ENCODE measurements at places on chromosomes 12 and 14. TPM values are rescaled to one million over a fixed set of nuclear protein-coding genes. Genes with fewer than 3 reads are reported as not detected.

TPH2 gene
- total RNA-seq = not detected

GPR84 gene
- total RNA-seq = not detected

NPFF gene
- total RNA-seq = not detected

ZFP36L1 gene
- total RNA-seq = 13.9 TPM

OR4E2 gene
- not detected for total RNA-seq

EIF2S3B gene
- total RNA-seq = 1.8 TPM

TOMM20L gene
- not detected for total RNA-seq

RPGRIP1 gene
- under 0.01 TPM for total RNA-seq

OTX2 gene
- not detected for total RNA-seq

RNASE4 gene
- 20.0 TPM for total RNA-seq

VCPKMT gene
- total RNA-seq = 3.6 TPM

BCL2L14 gene
- total RNA-seq = not detected

KLRF1 gene
- not detected for total RNA-seq

C14orf39 gene
- total RNA-seq = not detected

KERA gene
- total RNA-seq = not detected

SSPN gene
- 9.8 TPM for total RNA-seq

MMP19 gene
- 7.1 TPM for total RNA-seq

DDX23 gene
- 62.4 TPM for total RNA-seq

CDKN1B gene
- total RNA-seq = 50.9 TPM

BIN2 gene
- total RNA-seq = not detected

DPY19L2 gene
- total RNA-seq = 4.4 TPM

E2F7 gene
- 4.6 TPM for total RNA-seq

SLCO1B1 gene
- not detected for total RNA-seq

PRH1 gene
- total RNA-seq = 19.2 TPM

AQP2 gene
- not detected for total RNA-seq

METTL25 gene
- total RNA-seq = 9.5 TPM

ATG101 gene
- 90.3 TPM for total RNA-seq

GPRC5D gene
- not detected for total RNA-seq

DTX3 gene
- 16.4 TPM for total RNA-seq

ADCY6 gene
- total RNA-seq = 53.2 TPM

GALNT16 gene
- 8.5 TPM for total RNA-seq

MYO1H gene
- total RNA-seq = not detected

NAV3 gene
- 50.3 TPM for total RNA-seq

INHBE gene
- total RNA-seq = 26.4 TPM

ARID4A gene
- 10.3 TPM for total RNA-seq

CCDC92 gene
- total RNA-seq = 7.7 TPM

RDH5 gene
- total RNA-seq = 12.1 TPM

CTSG gene
- not detected for total RNA-seq

LALBA gene
- total RNA-seq = not detected

OR4L1 gene
- not detected for total RNA-seq

APEX1 gene
- 66.6 TPM for total RNA-seq

TAS2R46 gene
- total RNA-seq = 2.0 TPM

C14orf180 gene
- not detected for total RNA-seq

PIANP gene
- total RNA-seq = 0.17 TPM

KRT3 gene
- total RNA-seq = not detected

SARNP gene
- 83.0 TPM for total RNA-seq

CATSPERB gene
- total RNA-seq = not detected

PELI2 gene
- 29.2 TPM for total RNA-seq

GLT1D1 gene
- total RNA-seq = under 0.01 TPM

RNU6-7 gene
- not detected for total RNA-seq

All from fibroblast of lung (primary cell).